ENCODE measurements at places on chromosomes 16 and 17.

- DNase-seq = no peak
These were observed 32.3 kb downstream of the DDX19A start for GRCh38 chr16:70378869-70379493.

DNA sequence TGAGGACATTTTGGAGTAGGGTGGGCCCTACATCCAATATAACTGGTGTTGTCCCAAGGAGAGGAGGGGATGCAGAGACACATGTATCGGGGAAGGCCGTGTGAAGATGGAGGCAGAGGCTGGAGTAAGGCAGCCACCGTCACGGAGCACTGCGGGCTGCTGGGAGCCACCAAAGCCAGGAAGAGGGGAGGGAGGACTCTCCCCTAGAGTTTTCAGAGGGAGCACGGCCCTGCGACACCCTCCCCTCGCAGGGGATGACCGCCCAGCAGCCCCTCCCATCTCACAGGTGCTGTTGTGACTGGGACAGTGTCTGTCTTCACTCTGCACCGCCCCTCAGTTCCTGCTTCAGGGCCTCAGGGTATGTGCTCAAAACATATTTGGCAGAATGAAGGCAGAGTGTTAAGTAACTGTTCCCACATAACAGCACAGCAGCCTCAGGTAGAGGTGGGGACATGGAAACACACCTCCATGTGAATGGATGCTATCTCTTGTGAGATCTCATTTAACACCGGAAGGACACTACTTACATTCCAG lies 82.2 kb downstream of the RBFOX3 start:
- DNase-seq = no peak

- DNase-seq = peak; percentile 88
These were observed 765 bp downstream of the COL1A1 start for GRCh38 chr17:50200457-50201275.

DNA sequence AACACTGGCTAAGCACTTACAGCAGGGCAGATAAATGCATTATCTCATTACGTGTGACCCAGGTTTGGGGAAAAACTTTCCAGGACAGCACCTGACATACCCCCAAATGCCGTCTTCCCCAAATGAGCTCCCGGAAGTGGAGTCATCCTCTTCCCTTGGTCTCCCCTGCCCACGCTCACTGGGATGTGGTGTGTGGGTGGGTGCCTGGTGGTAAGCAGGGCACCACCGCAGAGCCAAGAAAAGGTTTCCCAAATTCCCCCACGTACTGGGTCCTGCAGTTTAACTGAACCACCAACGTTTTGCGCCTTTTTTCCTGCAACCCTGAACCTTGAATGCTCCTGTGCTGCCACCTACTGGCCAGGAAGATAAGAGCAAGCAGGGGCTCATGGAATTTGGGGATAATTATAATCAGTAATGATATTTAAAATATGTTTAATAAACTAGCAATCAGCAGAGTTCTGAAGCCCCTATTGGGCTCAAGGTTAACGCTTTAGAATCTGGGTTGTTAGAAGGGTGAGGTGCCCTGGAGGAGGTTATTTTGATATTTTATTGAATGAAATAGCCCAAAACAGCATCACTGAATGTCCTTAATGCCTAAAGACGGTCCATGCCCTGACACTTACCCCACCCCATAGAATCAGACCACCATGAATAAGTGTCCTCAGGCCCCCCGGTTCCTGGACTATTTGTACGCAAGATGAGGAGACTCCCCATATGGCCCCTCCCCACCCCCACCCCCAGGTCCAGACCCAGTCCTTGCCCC lies 8.0 kb downstream of the SPPL2C start:
- DNase-seq = peak; percentile 65

DNA sequence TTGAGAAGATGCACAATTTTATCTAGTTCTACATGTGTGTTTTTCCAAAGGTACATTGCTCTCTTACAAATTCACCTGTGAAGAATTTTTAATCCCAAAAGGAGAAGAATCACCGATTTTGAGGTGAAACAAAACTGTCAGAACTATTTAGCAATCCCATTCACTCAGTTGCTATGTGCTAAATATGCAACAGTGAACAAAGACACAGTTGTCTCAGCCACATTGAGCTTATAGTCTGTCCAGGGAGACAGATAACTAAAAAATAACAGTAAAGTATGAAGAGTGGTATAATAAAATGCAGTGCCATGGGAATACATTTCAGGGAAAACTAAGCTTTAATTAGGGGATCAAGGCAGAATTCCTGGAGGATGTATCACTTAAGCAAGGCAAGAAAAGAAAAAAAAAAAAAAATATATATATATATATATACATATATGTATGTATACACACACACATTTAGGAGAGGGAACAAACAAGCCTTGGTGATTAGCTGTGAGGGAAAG lies 110.4 kb downstream of the SPAG9 start:
- no peak for DNase-seq

DNA sequence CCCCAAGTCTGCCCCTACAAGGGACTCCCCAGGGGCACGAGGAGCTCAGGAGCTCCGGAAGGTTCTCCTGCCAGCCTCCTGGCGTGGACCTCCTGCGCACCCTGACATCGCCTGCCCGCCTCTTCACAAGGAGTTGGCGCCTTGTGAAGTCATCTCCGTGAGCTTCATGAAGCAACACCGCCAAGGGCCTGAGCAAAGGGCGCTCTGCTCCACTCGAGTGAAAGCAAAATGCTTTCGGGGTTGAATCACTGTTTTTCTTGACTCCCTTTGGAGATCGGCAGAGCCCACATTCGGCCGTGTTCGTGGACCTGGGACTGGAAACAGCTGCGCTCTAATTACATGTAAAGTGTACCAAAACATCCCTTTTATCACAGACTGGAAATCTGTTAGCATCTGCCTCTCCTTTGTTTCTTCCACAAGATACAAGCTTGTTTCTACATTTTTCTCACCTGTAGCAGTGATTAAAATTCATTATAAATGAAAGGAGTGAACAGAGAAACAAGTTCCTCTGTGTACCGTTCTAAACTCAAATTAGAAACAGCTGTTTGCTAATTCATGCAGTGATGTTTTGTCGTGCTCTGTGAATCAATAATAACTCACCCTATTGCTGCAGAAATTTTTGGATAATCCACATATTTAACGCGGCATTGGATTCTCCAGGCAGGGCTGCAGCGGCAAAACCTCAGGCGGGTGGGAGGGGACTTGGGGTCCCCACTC lies 203.3 kb downstream of the ZNF423 start:
- DNase-seq = no peak

DNA sequence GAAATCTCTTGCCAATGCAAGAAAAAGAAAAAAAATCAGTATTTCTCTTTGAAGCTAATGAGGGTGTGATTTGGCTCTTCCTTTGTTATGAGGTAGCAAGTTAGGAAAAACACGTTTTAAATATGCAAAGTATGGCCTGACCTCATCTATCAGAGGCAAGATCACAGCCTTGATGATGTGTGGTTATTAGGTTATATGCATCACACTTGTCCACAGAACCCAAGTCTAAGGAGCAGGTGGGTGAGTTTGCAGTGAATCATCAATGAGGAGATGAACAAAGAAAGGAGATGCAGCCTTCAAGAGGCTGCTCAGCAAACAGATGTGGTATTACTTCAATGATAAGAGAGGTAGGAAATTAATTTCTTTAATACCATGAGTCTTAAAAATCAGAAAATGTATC lies 594.8 kb upstream of the CDH5 start:
- no peak for DNase-seq

GRCh38 chr16:66523861-66524354 lies 26.0 kb downstream of the TK2 start:
- DNase-seq = peak; percentile 18

DNA sequence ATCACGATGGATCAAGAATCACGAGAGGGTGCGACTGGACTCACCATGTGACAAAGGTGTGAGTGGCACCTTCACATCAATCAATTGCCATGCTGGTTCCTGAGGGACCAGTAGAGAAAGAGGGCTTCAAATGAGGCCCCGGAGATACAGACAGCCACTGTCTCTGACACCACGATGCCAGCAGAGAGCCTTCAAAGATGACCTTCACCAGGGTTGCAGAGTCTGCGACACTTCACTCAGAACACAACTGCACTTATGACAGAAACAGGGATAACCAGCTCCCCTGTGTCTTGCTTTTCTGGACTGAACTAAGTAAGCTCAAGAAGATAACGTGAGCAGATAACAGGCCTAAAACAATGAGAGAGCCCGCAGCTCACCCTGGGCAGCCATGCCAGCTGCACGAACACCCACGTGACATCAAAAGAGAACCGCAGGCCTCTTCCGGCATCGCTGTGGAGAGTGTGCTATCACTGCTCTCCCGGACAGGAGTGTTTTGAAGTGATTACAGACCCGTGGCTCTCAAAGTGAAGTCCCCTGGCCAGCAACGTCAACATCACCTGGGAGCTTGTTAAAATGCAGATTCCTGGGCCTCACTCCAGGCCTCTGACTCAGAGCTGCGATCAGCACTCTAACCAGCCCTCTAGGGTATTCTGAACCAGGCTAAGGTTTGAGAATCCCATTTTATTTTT lies 36.4 kb downstream of the KLHDC4 start:
- no peak for DNase-seq

DNA sequence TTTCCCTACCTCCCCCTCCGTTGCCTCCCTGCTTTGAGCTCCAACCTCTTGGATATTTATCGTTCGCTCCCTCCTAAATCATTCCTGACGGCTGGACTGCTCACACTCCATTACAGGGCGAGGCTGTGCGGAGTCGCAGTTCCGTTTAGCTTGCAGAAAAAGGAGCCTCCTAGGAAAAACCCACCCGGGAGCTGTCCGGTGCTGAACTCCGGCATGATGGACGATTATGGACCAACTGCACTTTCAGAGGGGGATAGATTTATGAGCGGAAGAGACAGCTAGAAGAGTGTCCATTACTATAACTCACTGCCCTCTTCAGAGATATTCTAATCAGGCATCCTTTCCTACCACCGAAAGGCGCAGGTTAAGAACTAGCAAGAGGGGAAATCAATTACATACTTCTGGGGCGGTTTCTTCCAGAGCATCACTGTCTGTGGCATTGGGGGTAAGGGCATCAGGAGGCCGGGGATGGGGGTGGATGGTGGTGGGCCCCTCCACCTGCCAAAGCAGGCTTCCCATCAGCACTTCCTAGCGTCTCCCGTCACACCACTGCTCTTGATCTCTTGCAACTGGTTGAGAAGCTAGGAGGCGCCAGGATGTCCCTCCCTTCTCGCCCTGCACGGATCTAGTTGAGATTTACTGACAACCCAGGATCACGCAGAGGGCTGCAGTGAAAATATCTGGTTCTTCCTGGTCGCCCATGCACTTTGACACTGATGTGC lies 251.2 kb downstream of the ENGASE start:
- DNase-seq = no peak

GRCh38 chr16:85657996-85658395 lies 30.8 kb downstream of the GINS2 start:
- no peak for DNase-seq
